ENCODE measurements at places on chromosomes 6 and 20.

DNA sequence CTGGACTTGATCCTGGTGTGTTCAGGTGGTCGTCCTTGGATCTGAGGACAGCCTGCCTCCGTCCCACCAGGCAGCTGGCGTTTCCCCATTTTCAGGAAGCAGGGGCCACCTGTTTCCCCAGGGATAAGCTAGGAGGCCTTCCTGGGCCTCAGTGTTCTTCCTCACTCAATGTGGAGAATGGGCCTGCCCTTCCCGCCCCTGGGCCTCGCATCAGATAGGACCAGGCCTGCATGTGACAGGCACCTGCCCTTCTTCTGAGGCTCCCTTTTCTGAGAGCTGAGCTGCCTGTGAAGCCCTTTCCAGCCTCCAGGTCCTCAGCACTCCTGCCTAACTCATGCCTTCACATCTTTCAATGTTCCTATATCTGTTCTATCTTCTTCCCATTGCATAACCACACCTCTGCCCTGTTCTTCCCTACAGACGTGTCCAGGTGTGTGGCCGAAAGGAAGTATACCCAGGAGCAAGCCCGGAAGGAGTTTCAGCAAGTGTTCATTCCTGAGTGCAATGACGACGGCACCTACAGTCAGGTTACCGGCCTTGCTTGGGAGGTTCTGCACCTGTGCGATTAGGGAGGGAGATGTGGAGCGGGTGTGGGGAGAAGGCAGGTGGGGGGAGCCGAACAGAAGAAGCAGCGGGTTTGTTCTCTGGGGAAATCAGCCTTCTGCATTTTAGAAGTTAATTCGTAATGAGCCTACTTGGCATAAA is 85.1 kb downstream of the SMOC2 start:
- DNase-seq, result no peak

DNA sequence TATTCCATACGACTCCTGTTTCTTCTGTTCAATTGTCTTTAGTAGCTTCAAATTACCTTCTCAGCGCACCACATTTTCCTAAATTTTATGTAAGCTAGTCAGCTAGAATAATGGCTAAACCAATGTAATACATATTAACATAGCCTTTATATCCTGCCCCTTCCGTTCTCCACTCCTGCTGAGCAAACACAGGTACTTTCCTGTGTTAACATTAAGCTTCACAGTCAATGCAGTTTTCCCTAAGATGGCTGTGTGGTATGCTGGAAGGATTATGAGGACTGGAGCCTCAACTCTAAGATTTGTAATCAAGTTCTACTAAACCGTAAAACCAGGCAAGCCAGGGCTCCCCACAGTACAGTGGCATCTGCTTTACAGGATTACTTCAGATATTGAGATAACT is 29.4 kb downstream of the HTR1B start:
- no peak for DNase-seq

DNA sequence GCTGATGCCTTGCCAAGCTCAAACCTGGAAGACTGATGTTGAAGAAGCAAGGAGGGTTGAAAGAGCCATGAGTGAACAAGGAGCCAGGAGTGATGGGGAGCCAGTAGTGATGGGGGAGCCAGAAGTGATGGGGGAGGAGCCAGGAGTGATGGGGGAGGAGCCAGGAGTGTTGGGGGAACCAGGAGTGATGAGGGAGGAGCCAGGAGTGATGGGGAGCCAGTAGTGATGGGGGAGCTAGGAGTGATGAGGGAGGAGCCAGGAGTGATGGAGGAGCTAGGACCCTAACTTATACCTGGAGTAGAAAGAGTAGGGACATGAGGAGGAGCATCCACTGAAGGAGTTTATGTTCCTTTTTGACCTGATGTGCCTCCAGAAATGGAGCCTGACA is 14.6 kb upstream of the CD93 start:
- DNase-seq, result no peak

GRCh38 chr6:95978230-95978629 is 37.5 kb upstream of the FUT9 start:
- no peak for DNase-seq

- DNase-seq, result no peak
These were observed 66.9 kb downstream of the BCKDHB start for GRCh38 chr6:80173411-80173810.

GRCh38 chr6:27897580-27898206 is 14.5 kb downstream of the OR2B2 start:
- no peak for DNase-seq

DNA sequence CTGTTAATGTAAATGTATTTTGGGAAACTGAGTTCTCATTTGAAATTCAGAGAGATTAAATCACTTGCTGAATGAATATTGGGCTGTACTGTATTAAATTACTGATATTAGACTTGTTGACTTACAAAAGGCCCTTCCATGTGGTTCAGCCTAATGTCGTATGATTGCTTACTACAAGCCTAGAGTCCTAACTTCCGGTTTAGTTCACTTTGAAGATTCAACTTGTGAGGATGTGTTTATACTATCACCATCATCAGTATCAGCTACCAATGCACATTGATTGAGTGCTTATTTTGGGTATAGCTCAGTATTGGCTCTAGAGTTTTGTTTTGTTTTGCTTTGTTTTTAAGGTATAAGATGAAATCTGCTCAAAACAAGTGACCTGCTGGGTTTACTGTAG is 48.3 kb downstream of the FAM217A start:
- no peak for DNase-seq

DNA sequence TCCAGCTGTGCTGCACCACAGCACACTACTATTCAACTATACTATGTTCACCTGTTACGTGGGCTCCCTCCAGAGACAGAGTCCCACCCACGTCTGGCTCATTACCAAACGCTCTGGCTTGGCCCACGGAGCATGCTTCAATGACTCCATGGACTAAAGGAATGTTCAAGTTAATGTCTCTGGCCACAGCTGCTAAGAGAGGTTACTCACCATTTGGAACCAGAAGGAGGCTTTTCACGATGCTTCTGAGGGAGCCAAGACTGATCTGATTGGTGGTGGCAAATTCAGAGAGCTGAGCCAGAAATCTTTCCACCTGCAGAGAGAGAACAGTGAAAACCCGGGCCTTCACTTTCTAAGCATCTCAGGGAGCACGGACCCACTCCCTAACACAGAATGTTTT is 15.6 kb downstream of the COMMD7 start:
- DNase-seq, result peak; percentile 59

- peak; percentile 98 for DNase-seq
These were observed 43.0 kb downstream of the PRDM1 start for GRCh38 chr6:106128981-106129781.

GRCh38 chr6:107330168-107330567 is 129.2 kb downstream of the PDSS2 start:
- no peak for DNase-seq

All from AG09309 (cell line).